NCI-H1048 (cell line): ENCODE measurements at places on chromosomes 11 and 22.

- no peak for DNase-seq
These were observed 383.0 kb upstream of the NARS2 start for GRCh38 chr11:78957476-78958245.

GRCh38 chr11:82673631-82674030 lies 60.0 kb downstream of the FAM181B start:
- DNase-seq = no peak

DNA sequence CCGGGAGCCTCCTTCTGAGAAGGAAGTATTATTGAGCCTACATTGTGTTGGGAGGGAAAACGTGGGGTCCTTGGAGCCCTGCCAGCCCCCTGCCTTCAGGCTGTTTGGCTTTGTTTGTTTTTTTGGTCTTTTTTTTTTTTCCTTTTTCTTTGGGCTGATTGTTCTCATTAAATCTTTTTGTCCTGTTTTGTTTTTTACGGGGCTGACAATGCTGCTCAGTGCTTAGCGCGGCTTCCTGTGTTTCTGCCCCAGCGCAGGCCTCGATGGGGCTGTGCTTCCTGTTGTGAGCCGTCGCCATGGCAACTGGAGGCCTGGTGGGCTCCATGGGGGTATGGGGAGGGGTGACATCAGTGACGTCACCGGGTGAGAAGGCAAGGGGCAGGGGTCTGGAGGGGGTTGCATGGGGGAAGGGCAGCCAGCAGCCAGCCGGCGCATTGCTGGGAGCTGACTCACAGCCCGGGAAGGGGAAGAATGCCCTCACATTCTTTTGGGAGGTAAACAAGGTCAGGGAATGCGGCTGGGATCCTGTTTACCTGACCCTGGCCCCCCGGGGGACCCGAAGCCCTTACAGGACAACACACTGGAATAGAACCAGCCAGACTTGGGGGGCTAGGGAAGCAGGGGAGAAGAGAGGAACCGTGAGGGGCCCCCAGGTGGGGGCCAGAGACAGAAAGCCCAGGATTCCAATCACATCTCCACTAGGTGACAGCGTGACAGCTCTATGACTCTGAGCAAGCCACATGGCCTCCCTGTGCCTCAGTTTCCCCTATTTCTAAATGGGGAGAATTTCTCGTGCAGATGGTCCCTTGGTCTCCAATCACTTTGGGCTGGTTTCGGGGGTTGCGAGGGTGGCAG lies 22.2 kb upstream of the CBX7 start:
- DNase-seq = no peak

DNA sequence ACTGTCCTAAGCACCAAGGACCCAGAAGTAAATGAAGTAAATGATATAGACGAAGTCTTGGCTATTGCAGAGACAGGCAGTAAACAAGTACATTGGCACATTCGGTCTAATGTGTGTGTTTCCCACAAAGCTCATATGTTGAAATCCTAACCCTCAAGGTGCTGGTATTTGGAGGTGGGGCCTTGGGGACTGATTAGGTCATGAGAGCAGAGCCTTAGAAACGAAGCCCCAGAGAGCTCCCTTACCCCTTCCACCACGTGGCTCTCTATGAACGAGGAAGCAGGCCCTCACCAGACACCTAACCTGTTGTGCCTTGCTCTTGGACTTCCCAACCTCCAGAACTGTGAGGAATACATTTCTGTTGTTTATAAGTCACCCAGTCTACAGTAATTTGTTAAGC lies 14.9 kb downstream of the CLMP start:
- no peak for DNase-seq

- DNase-seq = no peak
These were observed 9.6 kb downstream of the ANKK1 start for GRCh38 chr11:113397212-113397611.

DNA sequence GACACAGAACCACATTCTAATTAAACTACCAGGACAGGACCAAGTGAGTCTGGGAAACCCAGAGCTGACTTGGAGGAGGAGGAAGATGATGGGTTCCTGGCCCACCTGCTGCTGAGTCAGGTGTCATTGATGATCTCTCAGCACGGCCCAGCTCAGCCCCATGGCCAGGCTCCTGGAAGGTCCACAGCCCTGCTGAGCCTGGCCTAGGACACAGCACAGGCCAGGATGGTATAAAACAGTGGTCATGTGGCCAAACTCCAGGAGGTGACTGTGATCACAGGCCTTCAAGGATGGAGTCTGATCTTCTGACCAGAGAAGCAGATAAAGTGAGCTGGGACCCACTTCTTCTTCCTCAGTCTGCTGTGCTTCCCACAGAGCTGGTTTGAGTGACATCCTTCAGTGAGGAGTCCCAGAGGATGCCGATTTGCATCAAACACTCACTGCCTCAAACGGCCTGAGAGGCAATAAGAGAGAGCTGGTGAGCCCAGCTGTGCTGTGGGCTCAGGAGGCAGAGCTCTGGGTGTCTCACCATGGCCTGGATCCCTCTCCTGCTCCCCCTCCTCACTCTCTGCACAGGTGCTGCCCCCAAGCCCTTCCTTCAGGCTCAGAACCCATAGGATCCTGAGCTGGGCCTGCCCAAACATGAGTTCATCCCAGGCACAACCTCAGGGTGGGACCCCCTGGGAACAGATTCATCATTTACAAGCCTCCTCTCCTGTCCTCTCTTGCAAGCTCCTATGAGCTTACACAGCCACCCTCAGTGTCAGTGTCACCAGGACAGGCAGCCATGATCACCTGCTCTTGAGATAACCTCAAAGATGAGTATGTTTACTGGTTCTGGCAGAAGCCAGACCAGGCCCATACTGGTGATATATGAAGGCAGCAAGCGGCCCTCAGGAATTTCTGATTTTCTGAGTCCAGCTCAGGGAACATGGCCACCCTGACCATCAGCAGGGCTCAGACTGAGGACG lies 37.7 kb upstream of the IGLL5 start:
- no peak for DNase-seq
